Amniotic stem cell (primary cell): ENCODE measurements at places on chromosomes 6 and 20.

GRCh38 chr20:62820208-62820961 lies 3.5 kb downstream of the COL9A3 start:
- DNase-seq: no peak

GRCh38 chr20:2822073-2822472 lies 5.9 kb downstream of the TMEM239 start:
- DNase-seq: no peak

GRCh38 chr6:107154131-107154800 lies 39.0 kb upstream of the BEND3 start:
- no peak for DNase-seq

DNA sequence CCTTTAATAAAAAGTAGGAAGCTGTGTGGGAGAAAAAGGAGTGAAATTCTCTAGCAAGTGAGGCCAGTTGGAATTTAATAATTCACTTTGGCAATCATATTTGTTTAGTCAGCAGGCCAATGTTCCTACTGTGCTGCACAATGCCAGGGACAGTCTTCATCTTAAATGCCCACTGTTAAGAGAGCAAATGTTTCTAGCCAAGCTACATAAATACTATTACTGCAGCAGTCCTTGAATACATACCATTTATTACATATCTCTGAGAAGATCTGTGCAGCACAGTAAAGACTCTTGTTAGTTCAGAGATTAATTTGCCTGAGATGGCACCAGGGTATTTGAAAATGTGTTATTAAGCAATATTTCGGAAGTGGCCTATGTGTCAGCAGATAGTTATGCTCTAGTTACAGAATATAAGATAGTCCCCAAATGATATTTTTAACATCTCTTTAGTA lies 105.4 kb downstream of the OGFRL1 start:
- no peak for DNase-seq
